ENCODE measurements at places on chromosomes 7 and 10. TPM values are rescaled to one million over a fixed set of nuclear protein-coding genes. Genes with fewer than 3 reads are reported as not detected.

DNA sequence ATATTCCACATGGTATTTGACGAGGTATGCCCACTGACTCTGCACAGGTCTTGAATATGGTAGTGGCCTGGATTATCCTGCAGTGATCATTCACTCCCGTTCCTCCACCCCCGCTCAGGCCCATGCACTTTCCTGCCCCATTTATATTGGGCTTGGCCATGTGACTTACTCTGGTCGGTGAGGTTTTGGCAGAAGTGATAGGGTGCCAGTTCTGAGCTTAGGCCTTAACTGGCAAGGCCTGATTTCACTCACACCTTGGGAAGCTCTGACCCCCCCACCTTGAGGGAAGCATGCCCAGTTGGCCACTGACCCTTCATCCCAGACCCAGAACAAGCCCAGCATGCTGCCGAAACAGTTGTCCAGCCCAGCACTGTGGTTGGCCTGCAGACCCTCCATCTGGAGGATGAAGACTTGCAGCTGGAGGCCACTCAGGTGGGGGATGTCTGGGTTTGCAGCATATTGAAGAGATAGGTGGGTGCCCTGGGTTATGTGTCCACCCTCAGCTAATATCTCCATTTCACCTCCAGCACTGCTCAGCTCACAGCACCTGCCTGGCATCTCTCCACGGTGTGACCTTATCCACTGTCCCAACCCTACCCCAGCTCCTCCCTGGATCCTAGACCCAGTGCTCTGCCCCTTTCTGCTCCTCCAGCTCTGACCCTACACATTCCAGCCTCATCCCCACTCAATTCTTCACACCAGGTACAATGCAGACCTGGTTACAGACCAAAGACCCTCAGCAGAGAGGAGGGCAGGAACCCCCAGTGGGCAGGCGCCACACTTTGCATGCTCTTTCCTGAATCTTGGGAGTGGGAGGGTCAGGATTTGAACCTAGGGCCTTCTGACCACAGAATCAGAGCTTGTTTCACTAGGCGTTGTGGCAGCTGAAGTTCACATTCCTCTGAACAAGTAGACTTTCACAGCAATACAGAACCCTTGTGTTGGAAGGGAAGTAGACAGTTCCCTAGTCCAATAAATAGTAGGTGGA, 138.1 kb upstream of the CHST15 start:
- no peaks in the 10 kb centered on the region for H3K36me3 ChIP-seq
- DNase-seq: no peak
- H3K27ac ChIP-seq: no peak overlapping the region
- no peaks in the 10 kb centered on the region for H3K4me1 ChIP-seq

DNA sequence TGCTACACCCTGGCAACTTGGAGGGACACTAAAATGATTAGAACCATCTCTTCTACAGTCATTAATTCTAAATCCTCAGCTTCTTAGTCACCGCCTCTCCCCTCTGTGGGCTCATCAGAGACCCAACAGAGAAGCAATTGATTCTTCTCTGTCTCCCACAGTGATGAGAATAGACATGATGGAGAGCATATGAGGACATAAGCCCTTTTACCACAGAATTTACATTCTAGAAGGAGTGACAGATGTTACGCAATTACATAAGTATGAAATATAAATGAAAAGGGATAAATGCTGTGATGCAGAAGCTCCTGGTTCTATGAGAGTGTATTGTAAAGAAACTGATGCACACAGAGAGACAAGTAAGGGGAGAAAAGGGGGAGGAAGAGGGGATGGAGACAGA, 18.1 kb upstream of the ABCB5 start:
- no peaks in the 10 kb centered on the region for H3K36me3 ChIP-seq
- H3K27ac ChIP-seq: no peak overlapping the region
- no peak for DNase-seq
- H3K27me3 ChIP-seq: no peaks in the 10 kb centered on the region

GRCh38 chr7:85997515-85997914, 646.2 kb upstream of the GRM3 start:
- no peaks in the 10 kb centered on the region for H3K4me1 ChIP-seq
- no peaks in the 10 kb centered on the region for H3K27me3 ChIP-seq
- H3K27ac ChIP-seq: no peak overlapping the region
- no peak overlapping the region for H3K4me3 ChIP-seq

GRCh38 chr7:81433206-81433605, 336.6 kb downstream of the HGF start:
- H3K27me3 ChIP-seq: no peaks in the 10 kb centered on the region
- no peak for DNase-seq
- no peak overlapping the region for H3K4me3 ChIP-seq
- no peak overlapping the region for H3K27ac ChIP-seq
- no peaks in the 10 kb centered on the region for H3K4me1 ChIP-seq
- H3K36me3 ChIP-seq: no peaks in the 10 kb centered on the region

Gene RBP4
- total RNA-seq: 4.3 TPM

Gene COL26A1
- 0.38 TPM for total RNA-seq

Gene TRDMT1
- total RNA-seq: 13.3 TPM

GRCh38 chr7:94045581-94045980, 41.4 kb upstream of the BET1 start:
- DNase-seq: no peak
- no peaks in the 10 kb centered on the region for H3K4me1 ChIP-seq
- no peaks in the 10 kb centered on the region for H3K27me3 ChIP-seq
- no peak overlapping the region for H3K27ac ChIP-seq
- no peak overlapping the region for H3K4me3 ChIP-seq

- H3K4me1 ChIP-seq: no peaks in the 10 kb centered on the region
- H3K36me3 ChIP-seq: no peaks in the 10 kb centered on the region
- H3K4me3 ChIP-seq: no peak overlapping the region
- DNase-seq: no peak
- no peak overlapping the region for H3K27ac ChIP-seq
- H3K27me3 ChIP-seq: no peaks in the 10 kb centered on the region
Observed at GRCh38 chr7:41738336-41738735, 35.4 kb upstream of the INHBA start.
